HTR-8/SVneo (cell line): ENCODE measurements at places on chromosomes 6 and 20.

DNA sequence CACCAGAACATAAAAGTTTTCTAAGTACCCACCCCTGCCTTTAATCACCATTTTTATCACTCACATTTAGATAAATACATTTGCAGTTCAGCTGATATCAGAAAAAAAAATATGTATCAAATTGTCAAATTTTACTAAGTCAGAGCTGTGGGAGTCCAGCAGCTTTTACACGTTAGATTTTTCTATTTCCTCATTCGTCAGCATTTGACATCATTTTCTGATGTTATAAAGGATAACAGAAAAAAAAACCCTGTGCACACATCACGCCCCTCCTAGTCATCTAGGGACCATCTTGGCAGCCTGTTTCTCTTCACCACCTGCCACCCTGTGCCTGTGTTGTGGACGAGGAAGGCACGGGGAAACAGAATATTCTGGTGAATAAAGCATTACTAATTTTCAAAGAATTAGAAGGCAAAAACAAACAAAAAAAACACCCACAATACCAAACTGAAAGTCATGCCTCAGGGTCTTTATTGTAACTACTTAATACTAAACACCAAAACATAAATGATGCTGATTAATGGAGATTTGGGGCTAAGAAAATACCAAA lies 12.4 kb downstream of the B4GALT5 start:
- DNase-seq, result no peak

- no peak for DNase-seq
These were observed 459.5 kb downstream of the DHX35 start for GRCh38 chr20:39421571-39422105.

DNA sequence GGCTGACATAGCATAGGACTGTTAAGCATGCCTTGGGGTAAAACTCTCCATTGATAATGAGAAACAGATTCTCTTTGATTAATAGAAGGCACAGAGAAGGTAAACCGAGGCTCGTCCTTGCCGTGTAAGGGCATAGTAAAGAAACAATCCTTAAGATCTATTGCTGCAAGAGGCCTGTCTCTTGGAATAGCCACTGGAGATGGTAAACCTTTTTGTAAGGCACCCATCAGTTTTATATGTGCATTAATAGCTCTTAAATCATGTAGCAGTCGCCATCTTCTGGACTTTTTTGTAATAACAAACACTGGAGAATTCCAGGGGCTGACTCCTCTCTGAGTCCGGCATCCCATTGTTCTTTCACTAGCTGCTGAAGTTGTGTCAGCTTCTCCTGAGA lies 8.4 kb upstream of the ABHD12 start:
- DNase-seq, result peak; percentile 65

GRCh38 chr6:23875006-23875405 lies 251.0 kb upstream of the NRSN1 start:
- DNase-seq, result no peak

DNA sequence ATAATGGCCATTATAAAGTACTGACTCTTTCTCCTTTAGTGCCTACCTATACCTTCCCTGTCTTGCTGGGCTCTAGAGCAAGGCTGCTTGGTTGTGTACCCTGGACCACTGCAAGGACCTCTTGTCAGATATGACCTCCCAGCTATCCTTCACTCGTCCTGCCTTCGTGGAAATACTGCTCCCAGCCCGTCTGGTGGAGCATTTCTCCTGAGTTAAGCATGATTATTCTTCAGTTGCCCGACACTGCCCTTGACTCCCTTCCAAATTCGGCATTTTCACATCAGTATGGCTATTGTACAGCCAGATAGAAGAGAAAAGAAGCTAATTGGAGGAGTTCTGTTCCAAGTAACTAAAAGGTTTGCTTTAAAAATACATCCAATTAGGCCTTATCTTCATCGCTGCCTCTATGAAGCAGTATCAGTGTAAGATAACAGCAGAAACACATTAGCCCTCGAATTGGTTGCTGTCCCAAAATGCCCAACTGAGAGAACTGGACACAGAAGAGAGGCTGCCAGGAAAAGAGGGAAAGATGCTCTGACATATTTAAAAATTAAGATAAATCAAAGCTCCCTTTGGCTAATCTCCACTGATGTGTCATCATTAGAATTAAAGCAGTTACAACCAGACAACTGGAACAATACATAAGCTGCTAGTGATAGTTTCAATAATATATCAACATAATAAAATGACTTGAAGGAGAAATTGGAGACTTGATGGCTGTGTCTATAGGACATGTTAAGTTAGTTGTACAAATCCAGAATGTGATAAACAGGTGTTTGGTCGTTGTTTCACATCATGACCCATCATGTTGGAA lies 54.4 kb downstream of the OPRM1 start:
- no peak for DNase-seq

GRCh38 chr6:93243231-93243778 lies 176.1 kb downstream of the EPHA7 start:
- DNase-seq, result no peak

DNA sequence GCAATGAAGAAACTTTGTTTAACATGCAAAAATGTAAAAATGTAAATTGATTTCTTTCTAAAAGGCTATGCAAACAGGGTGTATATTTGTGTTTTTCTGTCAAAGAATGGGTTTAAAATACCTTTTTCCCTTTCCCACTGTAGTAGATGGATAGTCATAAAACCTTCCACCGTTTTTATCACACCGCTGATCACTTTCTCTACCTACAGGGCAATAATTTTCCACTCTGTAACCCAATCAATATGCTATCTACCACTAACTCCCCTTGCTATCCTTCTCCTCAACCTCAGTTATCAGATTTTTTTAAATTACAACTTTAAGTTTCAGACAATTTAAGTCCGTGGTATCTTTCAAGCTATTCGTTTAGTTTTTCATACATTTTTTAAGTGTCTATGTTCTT lies 91.4 kb upstream of the ARID1B start:
- no peak for DNase-seq

- DNase-seq, result no peak
These were observed 855 bp downstream of the BYSL start for GRCh38 chr6:41922154-41922553.

DNA sequence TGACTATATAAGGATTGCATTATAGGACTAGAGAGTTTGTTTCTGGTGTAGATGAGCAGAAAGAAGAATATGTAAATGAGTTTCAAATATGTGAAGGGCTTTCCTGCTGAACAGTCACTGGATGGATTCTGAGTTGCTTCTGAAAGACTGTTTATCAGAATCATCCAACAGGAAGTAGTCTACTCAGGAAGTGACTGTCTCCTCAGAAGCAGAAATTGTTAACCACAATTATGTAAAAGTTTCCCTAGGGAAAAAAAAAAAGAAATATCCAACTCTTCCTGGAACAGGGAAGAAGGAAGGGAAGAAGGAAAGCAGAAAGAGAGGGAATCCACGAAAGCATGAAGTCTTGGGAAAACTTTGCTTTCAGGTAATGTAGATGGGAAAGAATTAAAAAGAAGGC lies 138.9 kb downstream of the TENT5A start:
- DNase-seq, result peak; percentile 10

GRCh38 chr6:168670401-168670985 lies 229.5 kb downstream of the SMOC2 start:
- DNase-seq, result no peak

- no peak for DNase-seq
These were observed 9.8 kb downstream of the OGFRL1 start for GRCh38 chr6:71298459-71298858.

- peak; percentile 40 for DNase-seq
These were observed 53.9 kb downstream of the OTOR start for GRCh38 chr20:16801919-16802651.

GRCh38 chr20:23120261-23120660 lies 34.1 kb upstream of the CD93 start:
- no peak for DNase-seq
